Pericardium fibroblast (primary cell): ENCODE measurements at places on chromosomes 6 and 20. TPM values are rescaled to one million over a fixed set of nuclear protein-coding genes. Genes with fewer than 3 reads are reported as not detected.

SUMO4 gene
- 3.2 TPM in 1 of 2 replicates, not detected in the other for total RNA-seq

EIF6 gene
- total RNA-seq, result 83.6 and 107 TPM in 2 replicates

MBOAT1 gene
- 0.82 and 2.0 TPM in 2 replicates for total RNA-seq

USP49 gene
- total RNA-seq, result 0.60 and 0.70 TPM in 2 replicates
